ENCODE measurements at places on chromosomes 5 and 9.

- DNase-seq, result no peak
Measured at GRCh38 chr5:132427281-132428146, 58.0 kb downstream of the SLC22A5 start.

DNA sequence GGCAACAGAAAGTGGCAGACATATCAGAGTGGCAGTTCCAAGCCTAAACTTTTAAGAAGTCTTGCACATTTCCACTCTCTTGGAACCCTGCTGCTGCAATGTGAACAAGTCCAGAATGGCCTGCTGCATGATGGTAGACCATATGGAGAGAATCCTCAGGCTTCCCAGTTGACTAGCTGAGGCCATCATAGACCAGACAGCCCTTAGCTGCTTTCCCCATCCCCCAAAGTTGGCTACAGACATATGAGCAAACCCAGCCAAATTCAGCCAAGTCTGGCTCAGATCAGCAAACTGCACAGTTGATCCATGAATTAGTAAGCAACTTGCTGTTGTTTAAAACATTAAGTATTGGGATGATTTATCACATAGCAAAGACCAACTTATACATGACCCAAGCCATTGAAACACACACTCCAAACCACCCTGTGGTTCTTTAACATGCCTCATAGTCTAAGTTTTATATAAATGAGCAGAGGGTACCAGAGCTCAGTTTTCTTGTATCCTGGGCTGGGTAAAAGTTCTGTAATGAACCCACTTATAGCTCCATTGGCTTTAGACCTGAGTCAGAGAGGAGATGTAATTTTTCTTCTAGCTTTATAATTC, 19.9 kb downstream of the PPP3R2 start:
- no peak for DNase-seq

DNA sequence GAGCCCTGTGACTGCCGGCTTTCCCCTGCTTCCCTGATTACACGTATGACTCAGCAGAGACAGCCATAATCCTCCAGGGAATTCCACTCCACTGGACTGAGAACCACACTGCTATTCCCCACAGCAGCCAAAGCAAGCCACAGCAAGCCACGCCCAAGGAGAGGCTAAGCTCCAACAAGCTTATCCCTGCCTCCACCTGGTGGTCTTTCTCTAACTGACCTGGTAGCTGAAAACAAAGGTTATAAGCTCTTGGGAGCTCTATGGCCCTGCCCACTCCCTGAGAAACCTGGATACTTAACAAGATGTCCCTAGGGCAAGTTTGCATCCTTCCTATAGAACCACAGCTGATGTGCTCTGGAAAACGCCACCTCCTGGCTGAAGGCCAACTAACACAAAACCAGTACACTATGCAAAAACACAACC, 613.7 kb upstream of the CDH18 start:
- no peak for DNase-seq

GRCh38 chr5:158465086-158465972, 606.4 kb upstream of the CLINT1 start:
- no peak for DNase-seq

DNA sequence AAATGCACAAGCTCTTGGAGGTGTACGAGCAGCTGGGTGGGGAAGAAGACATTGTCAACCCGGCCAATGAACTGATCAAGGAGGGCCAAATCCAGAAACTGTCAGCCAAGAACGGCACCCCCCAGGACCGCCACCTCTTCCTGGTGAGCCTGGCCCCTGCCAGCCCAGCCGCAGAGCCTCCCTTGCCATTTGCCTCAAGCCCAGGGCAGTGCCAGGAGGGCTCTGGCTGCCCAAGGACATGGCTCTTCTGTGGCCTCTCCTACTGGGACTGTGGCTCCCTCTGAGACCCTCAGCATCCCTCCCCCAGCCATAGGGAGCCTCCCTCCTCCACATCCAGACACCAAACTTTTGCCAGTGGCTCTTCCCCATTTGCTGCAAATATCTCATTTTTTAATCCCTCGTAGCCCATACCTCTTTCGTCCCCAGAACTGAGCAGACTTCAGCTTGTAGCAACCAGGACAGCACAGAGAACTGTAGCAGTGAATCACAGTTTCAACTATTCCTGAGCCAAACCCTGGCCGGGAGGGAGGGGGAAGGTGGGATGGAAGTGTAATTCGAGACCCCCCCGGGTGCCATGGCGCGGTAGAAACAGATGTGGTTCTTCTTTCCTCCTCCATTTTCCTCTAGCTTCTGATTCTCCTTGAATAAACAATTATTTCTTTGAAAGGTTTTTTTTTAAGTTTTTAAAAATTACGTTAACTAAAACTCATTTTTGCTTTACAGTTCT, 44.5 kb upstream of the SUSD3 start:
- DNase-seq, result peak; percentile 34

DNA sequence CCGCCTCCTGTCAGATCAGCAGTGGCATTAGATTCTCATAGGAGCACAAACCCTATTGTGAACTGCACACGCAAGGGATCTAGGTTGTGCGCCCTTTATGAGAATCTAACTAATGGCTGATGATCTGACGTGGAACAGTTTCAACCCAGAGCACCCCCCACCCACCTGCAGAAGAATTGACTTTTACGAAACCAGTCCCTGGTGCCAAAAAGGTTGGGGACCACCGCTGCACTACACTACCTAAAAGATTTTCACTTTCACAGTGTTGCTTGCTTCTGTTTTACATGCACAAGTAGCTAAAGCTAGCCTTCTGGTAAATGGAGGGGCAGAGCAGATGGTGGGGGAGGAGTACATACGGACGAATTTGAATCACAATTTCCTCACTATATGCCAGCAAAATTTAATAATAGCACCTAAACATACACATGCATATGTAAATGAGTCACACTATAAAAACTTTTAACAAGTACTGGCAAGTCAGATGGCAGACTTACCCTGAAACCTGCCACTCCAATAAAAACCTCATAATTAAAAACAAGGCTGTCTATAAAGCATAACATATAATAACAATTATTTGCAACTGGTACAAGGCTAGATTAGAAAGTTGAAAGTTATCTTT, 24.0 kb upstream of the CDKN2B start:
- DNase-seq, result no peak
